Amygdala (tissue), 56 donors: ENCODE measurements at places on chromosomes 3 and 15.
A peak's percentile ranks its signal among the peaks of the same experiment; 100 is the strongest.

DNA sequence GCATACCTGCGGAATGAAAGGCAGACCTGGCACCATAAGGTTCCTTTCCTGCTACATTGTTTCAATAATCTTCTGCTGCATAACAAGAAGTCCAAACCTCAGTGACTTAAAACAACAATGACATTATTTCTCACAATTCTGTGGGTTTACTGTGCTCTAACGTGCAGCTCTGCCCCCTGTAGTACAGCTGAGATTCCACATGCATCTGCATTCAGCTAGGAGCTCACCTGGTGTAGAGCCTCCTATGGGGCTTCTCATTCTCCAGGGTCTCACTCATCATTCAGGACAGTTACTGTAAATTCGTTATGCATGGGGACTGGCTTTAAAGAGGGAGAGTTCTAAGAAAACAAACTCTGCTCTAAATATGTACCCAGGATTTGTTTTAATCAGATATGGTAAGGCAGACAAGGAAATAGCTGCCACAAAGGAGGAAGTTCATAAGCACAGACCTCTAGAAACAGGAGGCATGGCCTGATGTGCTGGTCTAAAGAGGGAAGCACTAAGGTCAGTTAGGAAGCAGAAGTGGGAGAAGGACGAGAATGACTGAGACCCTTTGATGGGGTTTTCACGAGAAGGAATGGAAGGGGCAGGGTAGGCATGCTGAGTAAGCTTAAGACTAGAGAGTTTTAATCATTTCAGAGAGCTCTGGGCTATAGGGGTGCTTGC, 347.0 kb downstream of the NEK10 start:
- no peak for DNase-seq

DNA sequence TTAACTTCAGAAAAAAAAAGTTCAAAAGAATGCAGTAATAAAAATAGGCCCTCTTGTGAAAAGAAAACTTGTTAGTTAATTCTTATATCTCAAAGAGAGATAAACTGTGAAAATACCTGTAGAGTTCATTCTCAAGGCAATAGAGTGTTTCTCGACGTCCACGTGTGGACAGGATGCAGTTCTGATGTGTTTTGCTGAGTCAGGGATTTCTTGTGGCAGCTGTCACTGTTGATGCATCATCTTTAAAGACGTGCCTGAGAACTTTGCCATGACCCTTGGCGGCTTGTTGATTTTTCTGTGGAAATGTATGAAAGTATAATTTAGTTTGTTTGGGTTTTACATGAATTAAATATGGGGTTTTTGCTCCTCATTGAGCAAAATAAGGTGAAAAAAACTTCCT, 702.2 kb downstream of the NLGN1 start:
- no peak for DNase-seq

- DNase-seq: no peak
Observed at GRCh38 chr15:23035964-23036566, 3.3 kb downstream of the TUBGCP5 start.

GRCh38 chr3:44060164-44060563, 181.5 kb upstream of the TOPAZ1 start:
- DNase-seq: no peak

GRCh38 chr15:75739791-75740190, 27.1 kb upstream of the CSPG4 start:
- DNase-seq: no peak

DNA sequence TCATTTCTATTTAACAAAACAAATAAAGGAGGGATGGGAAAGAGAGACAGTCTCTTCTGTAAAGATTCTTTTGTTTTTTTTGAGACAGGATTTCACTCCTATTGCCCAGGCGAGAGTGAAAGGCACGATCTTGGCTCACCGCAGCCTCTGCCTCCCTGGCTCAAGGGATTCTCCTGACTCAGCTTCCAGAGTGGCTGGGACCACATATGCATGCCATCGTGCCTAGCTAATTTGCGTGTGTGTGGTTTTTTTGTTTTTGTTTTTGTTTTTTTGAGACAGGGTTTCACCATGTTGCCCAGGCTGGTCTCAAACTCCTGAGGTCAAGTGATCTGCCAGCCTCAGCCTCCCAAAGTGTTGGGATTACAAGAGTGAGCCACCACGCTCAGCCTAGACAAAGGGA, 23.3 kb downstream of the STAG1 start:
- peak; percentile 3 for DNase-seq

- DNase-seq: no peak
Observed at GRCh38 chr3:40130721-40131120, 178.8 kb upstream of the EIF1B start.

GRCh38 chr15:78018946-78019644, 58.4 kb downstream of the TBC1D2B start:
- DNase-seq: no peak

DNA sequence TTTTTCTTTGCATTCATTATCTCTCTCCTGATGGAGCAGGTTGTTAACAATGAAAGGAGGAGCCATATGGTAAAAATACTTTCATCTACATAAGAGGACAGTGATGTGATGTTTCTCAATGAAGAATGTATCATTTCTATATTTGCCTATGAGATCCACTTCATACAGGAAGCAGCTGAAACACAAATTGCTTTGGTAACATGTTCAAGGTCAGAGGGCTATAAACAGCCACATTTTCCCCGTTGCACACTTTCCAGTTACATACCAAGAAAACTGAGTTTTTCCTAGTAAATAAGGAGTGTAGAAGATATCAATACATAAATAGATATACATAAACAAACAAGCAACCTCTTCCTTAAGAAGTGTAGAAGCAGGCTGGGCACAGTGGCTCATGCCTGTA, 32.6 kb upstream of the GYG1 start:
- DNase-seq: no peak

GRCh38 chr15:97745481-97746071, 214.9 kb upstream of the ARRDC4 start:
- DNase-seq: no peak

DNA sequence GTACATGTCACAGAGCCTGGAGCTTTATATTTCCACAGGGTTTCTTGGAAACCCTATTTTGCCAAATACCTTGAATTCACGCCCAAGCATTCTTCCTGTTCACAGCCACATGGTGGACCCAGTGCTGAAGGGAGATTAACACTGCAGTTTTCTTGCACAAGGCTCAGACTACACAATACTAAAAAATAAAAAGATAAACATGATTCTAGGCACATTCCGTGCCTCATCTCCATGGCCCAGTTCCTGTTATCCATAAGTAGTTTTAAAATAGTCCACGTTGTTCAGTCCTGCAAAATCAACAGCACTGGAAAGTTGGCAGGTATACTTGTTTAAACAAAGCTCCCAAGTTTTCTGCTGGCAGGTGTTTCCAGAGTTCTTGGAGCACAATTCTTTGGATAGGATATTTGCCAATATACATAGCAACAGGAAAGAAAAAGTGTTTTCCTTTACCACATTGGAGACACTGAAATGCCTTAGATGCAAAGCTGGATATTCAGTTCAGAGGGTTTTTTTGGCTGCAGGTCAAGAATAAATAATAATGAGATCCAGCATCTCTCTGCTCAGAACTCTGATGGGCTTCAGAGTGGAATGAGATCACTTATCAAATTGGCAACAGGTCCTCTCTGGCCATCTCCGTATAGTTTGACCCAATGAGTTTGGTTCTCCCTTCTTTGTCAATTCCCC, 88.1 kb upstream of the TGFBR2 start:
- no peak for DNase-seq

DNA sequence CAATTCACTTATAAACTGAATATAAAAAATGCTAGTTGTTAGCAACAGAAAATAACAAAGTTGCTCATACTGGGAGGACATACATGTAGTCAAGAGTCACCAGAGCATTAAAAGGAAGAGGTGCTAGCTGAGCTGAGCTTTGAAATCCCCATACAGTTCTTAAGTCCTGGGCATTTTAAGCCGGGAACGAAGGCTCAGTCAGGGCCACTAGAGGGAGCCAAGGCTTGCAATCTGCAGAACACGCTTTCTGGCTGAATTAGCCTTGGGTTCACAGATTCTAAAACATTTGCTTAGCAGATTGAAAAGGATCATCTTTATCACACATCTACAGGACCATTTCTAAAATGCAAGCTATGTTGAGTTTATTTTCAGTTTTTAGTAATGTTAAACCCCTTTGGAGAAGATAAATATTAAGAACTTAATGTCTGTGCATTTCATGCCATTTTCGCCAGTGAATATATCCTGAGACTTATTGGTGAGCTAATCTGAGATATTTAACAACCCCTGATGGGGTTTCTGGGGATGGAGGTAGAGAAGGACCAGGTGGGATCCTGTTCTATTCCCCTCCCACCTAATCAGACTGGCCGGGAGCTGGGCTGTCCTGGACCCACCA, 26.3 kb upstream of the MNS1 start:
- peak; percentile 59 for DNase-seq

DNA sequence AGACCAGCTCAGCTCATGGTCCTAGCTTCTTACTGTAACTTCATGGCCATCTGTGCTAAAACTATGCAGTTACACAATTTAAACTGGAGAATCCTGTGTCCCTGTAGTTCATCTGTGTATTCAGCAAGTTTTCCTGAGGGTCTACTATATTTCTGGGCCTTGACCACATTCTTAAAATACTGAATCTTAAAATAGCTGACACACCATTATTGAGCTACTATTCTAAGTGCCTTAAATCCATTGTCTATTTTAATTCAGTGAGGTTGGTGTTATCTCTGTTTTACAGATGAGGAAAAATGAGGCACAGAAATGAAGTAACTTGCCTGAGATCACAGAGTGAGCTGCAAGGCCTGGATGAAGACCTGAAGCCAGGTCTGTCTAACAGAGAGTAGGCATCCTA, 22.0 kb downstream of the MYLK start:
- no peak for DNase-seq

DNA sequence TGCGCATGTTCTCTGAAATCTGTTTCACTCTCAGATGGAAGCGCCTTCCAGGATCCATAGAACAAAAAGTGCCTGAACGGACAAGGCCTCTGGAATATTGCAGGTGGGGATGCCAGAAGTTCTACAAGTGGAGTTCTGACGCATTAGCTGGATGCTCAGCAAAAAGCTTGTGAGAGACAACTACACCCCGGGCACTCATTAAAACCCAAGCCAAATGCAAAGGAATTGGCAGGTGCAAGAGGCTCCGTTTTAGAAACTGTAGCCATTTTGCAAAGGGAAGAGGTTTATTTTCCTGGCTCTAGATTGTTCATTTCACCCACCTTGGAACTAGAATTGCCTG, 35.2 kb upstream of the SLC24A5 start:
- no peak for DNase-seq

DNA sequence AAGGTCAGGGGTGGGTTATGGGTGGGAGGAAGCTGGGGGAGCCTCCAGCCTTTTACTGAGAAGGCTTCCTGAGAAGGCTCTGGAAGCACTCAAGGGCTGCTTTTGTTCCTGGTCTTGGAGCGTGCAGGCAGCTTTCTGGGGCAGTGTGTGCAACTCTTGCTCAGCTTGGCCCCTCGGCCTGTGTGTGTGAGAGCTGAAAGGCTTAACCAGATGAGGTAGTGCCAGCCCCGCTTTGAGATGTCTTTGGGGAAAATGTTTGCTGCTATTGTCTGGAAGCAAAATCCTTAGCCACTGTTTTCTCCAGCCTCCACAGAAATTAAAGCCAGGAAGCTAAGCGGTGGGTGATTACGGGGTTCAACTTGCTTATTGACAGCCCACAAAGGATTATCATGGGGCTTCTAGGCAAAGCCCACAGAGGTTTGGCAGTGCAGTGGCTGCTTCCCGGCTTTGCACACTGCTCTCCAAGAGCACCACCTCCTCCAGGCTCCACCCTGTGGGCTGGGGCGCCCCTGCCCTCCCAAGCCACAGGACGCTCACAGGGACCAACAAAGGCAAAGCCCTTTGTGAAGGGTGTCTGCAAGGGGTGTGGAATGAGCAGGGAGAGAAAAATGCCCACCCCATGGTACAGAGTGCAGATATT, 121.7 kb upstream of the TLE3 start:
- no peak for DNase-seq

DNA sequence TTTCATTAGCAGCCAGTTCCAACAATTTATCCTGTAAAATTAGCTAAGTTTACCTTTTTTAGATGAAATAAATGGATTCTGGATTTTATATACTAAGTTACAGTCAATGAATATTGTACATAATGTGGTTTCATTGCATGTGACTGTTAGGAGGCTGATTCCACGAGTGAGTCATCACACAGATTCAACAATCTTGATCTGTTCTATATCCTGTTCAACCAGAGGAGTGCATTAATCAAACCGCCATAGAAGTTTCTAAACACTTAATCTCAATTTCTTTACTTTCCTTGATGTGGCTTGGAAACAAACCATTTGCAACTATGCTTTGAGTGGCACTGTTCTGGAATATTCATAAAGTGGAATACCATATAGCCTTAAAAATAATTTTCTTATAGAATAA, 15.3 kb downstream of the DNAJC13 start:
- no peak for DNase-seq

DNA sequence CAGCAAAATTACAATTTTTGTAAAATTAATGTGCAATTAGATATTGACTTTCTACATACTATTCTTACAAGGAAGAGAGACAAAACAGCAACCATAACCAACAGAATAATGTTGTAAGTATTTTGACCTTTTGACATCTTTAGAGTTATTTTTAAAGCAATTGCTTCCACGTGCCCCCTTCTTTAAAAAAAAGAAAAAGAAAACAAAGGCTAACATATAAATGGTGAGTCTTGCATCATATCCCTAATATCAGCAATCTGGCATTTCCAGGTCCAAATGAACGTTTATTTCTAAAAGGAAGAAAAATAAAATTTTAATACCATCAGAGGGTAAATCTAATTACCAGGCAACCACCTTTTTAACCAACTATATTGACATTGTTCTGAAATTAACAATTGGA, 19.3 kb upstream of the STRIT1 start:
- no peak for DNase-seq

GRCh38 chr3:108102420-108103039, 11.7 kb upstream of the CD47 start:
- no peak for DNase-seq

DNA sequence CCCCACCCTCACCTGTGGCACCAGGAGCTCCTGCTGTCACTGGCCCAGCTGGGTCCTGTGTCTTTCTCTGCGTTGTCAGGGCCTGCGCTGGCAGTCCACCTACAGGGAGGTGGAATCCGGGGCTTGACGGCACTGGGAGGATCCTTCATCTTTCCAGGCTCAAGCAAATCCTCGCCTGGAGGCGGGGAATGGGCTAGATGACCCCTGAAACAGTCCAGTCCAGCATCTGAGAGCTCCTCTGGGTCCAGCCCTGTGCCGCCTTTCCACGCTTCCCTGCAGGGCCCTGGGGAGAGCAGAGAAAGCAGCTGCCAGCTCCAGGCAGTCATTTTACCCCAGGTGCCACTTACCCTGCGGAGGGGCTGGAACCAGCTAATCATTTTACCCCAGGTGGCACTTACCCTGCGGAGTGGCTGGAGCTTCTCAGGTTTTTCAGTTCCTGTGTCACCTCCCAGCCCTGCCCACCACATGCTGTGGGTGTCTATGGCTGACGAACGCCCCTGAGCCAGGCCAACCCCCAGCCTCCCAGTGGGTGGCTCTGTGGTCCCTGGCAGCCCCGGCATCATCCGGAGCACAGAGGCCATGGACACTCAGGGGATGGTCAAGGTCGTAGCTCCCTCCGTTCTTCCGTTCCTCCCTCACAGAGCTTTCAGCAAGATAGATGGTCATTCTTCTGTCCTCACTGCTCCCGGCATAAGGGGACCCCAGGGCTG, 17.9 kb upstream of the ADIPOQ start:
- no peak for DNase-seq
